ENCODE measurements at places on chromosomes 5 and 9.

- DNase-seq: peak; percentile 66
Observed at GRCh38 chr9:69542942-69543704, 129.0 kb downstream of the APBA1 start.

DNA sequence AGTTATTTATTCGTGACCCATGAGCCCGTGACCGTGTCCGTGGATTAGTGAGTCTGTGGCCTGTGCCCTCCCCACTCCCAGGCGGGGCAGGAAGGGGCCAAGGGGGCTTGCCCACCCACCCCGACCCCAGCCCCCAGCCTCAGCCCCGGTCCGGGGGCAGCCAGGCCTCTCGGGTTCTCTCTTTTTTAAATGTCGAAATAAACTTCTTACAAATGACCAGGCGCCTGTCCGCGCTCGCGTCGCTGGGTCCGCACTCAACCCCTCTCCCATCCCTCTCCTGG lies 7.6 kb downstream of the BARHL1 start:
- no peak for DNase-seq

GRCh38 chr9:127424676-127424999 lies 456 bp downstream of the ZNF79 start:
- no peak for DNase-seq

- no peak for DNase-seq
Observed at GRCh38 chr5:110663525-110663924, 62.9 kb downstream of the TMEM232 start.

GRCh38 chr5:132456296-132456986 lies 34.1 kb downstream of the IRF1 start:
- no peak for DNase-seq

DNA sequence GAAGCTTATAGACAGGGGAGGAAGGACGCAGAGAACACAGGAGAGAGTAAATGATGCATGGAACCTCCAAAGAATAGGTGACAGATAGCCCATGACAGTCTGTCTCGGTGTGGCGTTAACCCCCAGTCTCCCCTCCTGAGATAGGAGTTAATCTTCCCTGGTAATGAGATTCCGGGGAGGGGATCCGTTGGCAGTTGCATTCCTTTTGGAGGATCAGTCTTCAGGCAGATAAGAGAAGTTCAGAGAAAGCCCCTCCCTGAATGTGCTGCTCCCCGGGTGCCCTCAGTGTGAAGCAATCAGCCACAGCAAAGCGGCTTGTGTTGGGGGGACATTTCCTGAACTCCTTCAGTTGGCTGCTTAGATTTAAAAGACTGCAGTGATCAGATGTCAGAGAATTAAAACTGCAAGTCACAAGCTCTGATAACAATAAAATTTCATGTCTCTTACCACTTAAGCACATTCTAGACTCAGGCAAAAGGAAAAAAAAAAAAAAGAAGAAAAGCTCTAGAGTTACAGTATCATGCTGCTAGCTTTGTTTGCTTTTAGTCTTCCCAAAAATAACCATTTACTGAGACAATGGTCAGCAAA lies 121.1 kb downstream of the EGFLAM start:
- DNase-seq: no peak

GRCh38 chr5:177005619-177006264 lies 837 bp downstream of the UIMC1 start:
- peak; percentile 64 for DNase-seq

GRCh38 chr5:34057118-34057517 lies 14.1 kb upstream of the C1QTNF3 start:
- no peak for DNase-seq

DNA sequence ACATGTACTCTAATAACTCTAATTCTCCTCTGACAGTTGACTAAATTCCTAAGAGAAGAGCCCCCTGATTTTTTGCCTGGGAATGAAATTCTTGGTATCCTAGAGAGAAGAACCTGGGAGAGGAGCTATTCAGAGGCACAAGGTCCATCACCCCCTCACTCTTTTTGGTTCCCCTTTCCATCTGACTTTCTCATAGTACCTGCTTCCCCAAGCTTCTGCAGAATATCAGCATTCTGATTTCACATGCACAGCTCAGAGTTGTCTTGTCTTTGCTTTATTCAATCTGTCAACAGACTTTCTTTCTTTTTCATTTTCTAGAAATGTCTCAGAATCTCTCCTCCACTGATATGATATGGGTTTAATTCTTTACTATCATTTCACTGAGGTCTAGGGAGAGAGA lies 141.5 kb upstream of the FBXL17 start:
- DNase-seq: no peak

DNA sequence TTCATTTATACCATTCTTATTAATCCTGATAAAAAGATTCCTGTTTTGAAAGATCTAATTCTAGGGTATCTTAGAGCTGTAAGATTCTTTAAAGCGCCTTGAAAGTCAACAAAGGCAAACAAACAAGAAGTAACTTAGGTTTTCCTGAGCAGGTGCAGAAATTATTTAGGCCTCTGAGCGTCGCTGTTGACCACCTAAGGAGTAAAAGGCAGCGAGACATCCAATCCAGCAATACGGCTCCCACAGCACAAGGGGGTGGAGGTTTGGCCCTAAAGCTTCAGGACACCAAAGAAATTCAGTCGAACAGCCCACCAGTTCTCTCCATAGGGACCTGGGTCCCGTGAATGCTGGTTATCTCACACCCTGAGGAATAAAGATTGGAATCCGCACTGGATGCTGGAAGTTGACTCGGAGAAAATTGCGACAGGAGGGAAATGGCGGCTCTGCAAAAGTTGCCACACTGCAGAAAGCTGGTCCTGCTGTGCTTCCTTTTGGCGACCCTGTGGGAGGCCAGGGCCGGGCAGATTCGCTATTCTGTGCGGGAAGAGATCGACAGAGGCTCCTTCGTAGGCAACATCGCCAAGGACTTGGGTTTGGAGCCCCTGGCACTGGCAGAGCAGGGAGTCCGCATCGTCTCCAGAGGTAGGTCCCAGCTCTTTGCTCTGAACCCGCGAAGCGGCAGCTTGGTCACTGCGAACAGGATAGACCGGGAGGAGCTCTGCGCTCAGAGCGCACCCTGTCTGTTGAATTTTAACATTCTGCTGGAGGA lies at the start of gene PCDHGA2:
PCDHGA2 (plus strand) TSS at position 223 of the 769 bp plus-strand sequence.
- DNase-seq: no peak

GRCh38 chr9:2420543-2420942 lies 201.0 kb upstream of the VLDLR start:
- no peak for DNase-seq

GRCh38 chr5:171543148-171543815 lies 123.8 kb downstream of the FGF18 start:
- no peak for DNase-seq

DNA sequence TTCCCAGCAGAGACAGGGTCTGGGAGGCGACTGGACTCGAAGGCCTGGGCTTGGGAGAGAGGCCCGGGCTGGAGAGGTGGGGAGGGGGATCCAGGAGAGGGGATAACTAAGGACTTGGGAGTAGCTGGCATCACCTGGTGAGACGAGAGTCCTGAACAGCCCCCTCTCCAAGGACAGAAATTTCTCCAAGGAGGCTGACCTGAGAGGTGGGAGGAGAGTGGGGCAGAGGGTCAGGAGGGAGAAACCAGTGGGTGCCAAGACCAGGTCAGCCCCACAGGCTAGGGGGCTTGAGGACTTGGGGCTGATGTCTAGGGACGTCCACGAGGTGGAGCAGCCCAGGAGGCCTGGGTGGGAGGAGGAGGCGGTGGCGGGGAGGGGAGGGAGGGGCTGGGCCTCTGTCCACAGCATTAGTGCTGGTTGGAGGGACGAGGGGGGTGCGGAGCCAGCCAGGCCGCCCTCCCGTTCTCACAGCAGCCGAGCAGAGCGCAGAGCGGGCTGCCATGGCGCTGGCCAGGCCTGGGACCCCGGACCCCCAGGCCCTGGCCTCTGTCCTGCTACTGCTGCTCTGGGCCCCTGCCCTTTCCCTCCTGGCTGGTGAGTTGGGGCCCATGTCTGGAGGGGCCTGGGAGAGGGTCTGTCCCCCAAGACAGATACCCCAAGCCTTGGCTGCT lies at the start of gene CRB2:
CRB2 (plus strand) TSS at position 437 of the 671 bp plus-strand sequence; CDS start at position 501, 64 bp downstream.
- peak; percentile 37 for DNase-seq

DNA sequence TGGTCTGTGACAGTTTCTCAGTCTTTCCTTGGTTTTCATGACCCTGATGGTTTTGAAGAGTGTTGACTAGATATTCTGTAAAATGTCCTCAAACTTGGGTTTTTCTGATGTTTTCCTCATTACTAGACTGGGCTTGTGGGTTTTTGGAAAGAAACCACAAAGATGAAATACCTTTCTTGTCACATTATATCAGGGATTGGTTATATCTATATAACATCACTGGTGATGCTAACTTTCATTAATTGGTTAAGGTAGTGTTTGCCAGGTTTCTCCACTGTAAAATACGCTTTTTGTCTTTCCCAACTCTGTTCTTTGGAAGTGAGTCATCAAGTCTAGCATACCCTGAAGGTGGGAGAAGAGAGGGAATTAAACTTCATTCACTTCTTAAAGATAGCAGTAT lies 3.3 kb upstream of the IL31RA start:
- no peak for DNase-seq

- DNase-seq: no peak
Observed at GRCh38 chr9:121998513-121999049, 94.5 kb downstream of the TTLL11 start.
